Smooth muscle cell of trachea (primary cell): ENCODE measurements at places on chromosomes 7 and 10. TPM values are rescaled to one million over a fixed set of nuclear protein-coding genes. Genes with fewer than 3 reads are reported as not detected.

Gene SLC13A1
- not detected in 2 replicates for total RNA-seq

Gene ADAM22
- total RNA-seq = 1.0 and 1.5 TPM in 2 replicates

Gene CLDN3
- 0.33 TPM in 1 of 2 replicates, not detected in the other for total RNA-seq

Gene CPA4
- total RNA-seq = 3.8 and 8.4 TPM in 2 replicates

Gene SCIN
- under 0.01 TPM in 2 replicates for total RNA-seq

Gene HOXA10
- total RNA-seq = 0.15 TPM in 1 of 2 replicates, not detected in the other
